B cell (primary cell): ENCODE measurements at places on chromosomes 1 and 21. TPM values are rescaled to one million over a fixed set of nuclear protein-coding genes. Genes with fewer than 3 reads are reported as not detected.

GRCh38 chr1:10078494-10078893, 45.7 kb downstream of the UBE4B start:
- H3K27ac ChIP-seq: no peak overlapping the region
- no peak overlapping the region for H3K4me3 ChIP-seq
- H3K4me1 ChIP-seq: no peaks in the 10 kb centered on the region
- H3K27me3 ChIP-seq: no peaks in the 10 kb centered on the region

Gene PIK3R3
- 0.06 and 0.19 TPM in 2 replicates for polyA plus RNA-seq

DNA sequence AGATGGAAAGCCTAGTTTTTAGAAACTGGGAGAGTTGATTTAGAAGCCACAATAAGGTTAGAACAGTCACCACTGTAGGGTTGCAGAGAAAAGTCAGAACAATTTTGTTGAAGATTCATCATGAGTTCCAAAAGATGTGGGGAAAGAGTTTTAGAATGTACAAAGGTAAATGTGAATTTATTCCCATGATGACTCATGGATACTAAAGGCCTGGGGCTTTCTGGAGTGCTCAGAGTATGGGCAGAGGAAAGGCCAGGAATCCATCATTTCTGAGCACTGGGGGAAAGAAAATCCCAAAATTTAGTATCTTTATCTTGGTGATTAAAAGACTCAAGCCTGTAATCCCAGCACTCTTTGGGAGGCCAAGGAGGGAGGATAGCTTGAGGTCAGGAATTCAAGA, 17.8 kb downstream of the YBX1 start:
- H3K36me3 ChIP-seq: peaks cover 92% of the 10 kb centered on the region
- no peaks in the 10 kb centered on the region for H3K27me3 ChIP-seq
- no peak for DNase-seq
- H3K4me1 ChIP-seq: no peaks in the 10 kb centered on the region
- no peak overlapping the region for H3K4me3 ChIP-seq

DNA sequence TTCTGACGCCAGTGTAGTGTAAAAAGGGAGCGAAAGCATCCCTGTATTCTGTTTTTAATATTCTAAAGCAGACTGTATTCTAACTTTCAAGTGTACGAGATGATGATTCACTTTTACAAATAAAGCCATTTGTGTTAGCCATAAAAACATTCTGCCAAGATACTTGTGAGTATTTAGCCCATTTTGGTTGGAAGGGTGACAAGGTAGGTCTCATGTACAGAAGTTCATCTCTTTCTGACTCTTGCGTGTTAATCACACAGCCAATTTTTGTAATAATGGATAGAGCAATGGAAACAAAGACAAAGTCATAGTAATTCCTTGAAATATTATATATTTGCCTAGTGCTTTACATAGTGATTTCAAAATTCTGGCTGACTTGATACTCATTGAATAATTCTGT, 125.3 kb upstream of the GREM2 start:
- H3K4me1 ChIP-seq: no peaks in the 10 kb centered on the region

GRCh38 chr1:230243583-230244353, 176.7 kb downstream of the GALNT2 start:
- H3K27me3 ChIP-seq: no peaks in the 10 kb centered on the region
- no peak overlapping the region for H3K27ac ChIP-seq
- no peaks in the 10 kb centered on the region for H3K4me1 ChIP-seq
- H3K4me3 ChIP-seq: no peak overlapping the region
- peaks cover 41% of the 10 kb centered on the region for H3K36me3 ChIP-seq

Gene LRRC38
- polyA plus RNA-seq: not detected in 2 replicates

DNA sequence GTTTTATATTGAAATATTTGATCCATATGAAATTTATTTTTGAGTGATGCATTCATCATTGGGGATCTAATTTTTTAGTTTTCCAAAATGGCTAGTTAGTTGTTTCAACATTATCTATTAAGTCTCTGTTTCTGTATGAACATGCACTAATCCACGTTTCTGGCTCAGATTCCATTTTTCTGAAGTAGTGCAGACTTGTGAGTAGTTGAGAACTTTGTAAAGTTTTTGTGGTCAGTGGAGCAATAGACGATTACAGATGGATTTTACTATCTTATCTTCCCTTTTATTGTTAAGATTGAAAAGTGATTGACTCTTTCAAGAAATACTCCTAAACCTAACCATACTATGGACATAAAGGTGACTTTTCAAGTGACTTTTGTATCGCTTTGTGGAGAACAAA, 16.7 kb downstream of the SOAT1 start:
- H3K27me3 ChIP-seq: no peaks in the 10 kb centered on the region
- no peak overlapping the region for H3K27ac ChIP-seq
- no peak overlapping the region for H3K4me3 ChIP-seq
- no peak for DNase-seq
- peaks cover 2% of the 10 kb centered on the region for H3K36me3 ChIP-seq

DNA sequence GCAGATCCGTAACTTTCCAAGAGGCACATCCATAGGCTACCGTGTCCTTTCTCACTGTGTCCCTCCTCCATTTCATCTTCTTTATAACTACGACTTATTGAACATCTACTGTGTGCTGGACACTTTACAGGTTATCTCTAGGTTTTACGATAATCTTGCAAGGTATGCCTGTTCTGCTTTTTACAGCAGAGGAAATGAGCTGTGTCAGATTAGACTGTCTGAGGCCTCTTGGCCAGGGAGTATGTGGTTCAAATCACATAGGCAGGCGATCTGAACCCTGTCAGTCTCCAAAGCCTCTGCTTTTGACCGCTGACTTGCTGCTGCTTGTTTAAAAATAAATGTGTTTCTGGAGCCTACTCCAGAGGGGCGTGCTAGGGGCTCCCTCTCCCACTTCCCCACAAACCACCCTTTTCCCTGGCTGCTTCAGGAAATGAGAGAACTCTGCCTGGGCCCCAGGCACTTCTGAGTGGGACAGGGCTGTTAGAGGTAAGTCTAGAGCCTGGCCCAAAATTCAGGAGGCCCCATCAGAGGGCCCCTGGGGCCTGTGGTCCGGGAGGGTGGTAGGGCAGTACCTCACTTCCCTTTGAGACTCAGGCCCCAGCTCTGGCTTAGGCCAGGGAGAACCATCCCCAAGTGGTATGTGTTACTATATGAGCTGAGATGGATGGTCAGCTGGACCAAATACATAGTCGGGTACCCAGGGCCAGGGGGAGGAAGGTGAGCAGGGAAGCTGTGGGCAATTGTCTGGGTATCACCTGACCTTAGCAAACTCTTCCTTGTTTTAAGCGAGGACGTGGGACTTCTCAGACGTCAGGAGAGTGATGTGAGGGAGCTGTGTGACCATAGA, 4.4 kb downstream of the PSEN2 start:
- no peak for DNase-seq
- H3K4me3 ChIP-seq: no peak overlapping the region
- H3K27me3 ChIP-seq: no peaks in the 10 kb centered on the region
- H3K4me1 ChIP-seq: peaks cover 16% of the 10 kb centered on the region
- peaks cover 7% of the 10 kb centered on the region for H3K36me3 ChIP-seq
- H3K27ac ChIP-seq: no peak overlapping the region

DNA sequence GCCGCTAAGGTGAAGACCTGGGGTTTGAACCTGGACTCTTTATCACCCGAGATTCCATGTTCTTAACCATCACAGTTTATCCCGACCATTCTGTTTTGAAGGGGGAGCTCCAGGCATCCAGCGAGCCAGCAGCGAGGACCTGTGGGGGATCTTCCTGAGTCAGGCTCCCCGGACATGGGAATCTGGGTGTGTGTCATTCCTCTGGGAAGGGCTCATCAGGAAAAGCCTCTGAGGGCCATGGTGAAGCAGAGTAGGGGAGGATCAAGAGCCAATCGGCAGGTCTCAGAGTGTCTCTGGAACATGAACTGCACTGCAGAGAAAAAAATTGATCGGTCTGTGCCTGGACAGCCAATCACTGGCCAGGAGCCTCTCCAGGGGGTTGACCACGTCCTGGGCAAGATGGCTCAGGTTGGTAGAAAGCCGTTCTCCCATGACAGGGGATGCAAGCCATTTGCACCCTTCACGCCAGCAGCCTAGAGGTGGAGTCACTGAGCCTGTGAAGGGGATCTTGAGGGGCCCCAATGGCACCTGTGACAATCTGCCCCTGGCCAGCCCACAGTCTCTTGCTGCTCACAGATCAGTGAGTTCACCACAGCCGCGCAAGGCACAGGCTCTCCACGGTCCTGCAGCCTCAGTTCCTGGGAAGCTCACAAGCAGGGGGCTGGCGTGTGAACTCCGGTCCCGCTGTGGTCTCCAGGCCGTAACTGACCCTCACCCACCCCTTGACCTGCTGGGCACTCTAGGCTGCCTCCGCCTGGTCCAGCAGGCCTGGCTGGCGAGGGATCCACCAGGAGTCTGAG, 20.4 kb upstream of the ACTRT2 start:
- no peak overlapping the region for H3K27ac ChIP-seq
- H3K4me1 ChIP-seq: no peaks in the 10 kb centered on the region
- no peak for DNase-seq

Gene TTC34
- polyA plus RNA-seq: 1.8 and 2.1 TPM in 2 replicates

DNA sequence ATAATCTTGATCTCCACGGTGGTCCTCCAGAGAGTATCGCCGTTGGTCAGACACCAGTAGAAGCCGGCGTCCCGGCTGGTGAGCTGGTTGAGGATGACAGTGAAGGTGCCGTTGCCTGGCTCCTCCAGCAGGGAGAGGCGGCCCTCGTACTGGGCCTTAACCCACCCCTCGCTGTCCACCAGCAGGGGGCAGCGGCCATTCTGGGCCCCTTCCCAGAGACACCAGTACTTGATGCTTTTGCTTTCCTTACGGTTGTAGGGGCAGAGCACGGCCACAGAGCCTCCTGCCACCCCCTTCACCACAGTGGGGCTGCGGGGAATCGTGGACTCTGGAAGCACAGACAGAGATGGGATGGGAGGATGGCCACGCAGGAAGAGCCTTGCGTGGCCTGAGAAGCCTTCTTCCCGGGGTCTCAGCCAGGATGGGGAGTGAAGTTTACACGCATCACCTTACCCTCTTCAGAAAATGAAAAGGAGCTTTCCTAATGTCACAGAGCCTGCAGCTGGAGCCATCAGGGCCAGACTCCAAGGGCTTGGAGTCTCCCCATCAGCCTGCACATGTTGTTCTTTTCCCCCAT, 10.7 kb downstream of the PIGR start:
- H3K4me1 ChIP-seq: peaks cover 27% of the 10 kb centered on the region
- H3K27ac ChIP-seq: no peak overlapping the region
- no peaks in the 10 kb centered on the region for H3K36me3 ChIP-seq
- peak; percentile 59 for DNase-seq
- no peaks in the 10 kb centered on the region for H3K27me3 ChIP-seq

DNA sequence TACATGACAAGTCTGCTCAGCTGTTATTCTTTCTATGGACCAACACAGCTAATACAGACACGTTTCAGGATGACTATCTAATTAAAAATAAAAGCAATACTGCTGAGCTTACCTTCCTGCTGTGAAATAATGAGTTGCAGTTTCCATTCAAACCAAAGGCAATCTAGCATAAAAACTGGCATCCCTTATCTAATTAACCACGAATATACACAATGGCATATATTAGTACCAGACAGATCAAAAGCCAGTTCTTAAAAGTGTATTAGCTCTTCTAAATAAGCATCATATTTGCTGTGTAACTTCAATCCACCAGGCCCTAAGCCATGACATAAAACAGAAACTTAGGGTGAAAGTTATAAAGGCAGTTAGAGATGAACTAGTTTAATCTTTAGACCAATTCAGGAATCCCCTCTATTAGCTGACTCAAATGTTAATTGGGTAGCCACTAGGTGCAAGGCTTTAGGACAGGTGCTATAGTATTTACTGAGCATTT, 20.6 kb downstream of the TESK2 start:
- no peak overlapping the region for H3K27ac ChIP-seq
- DNase-seq: no peak
- no peaks in the 10 kb centered on the region for H3K27me3 ChIP-seq
- H3K4me1 ChIP-seq: peaks cover 25% of the 10 kb centered on the region
- peaks cover 2% of the 10 kb centered on the region for H3K36me3 ChIP-seq
- H3K4me3 ChIP-seq: no peak overlapping the region

Gene OR2T35
- polyA plus RNA-seq: 0.10 TPM in 1 of 2 replicates, not detected in the other

Gene MROH7
- polyA plus RNA-seq: not detected in 2 replicates

DNA sequence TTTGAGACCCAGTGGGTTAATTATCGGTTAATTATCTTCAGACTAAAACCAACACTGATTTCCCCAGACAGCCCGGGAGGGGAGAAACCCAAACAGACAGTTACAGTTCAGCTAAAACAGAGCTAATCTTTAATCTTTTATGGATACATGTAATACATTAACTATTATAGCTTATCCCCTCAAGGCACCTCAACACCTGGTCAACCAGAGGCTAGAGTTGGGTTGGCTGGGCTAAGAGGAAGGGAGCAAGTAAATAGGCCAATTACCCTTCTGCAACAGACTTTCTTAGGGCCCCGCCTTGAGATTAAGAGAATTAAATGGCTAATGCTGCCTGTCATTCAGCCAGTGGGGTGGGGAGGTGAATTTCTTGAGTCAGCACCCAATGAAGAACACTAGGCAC, 6.6 kb upstream of the MED18 start:
- no peaks in the 10 kb centered on the region for H3K36me3 ChIP-seq
- no peak for DNase-seq

Gene C4BPB
- 0.34 and 0.85 TPM in 2 replicates for polyA plus RNA-seq

Gene GRIK1
- not detected in 2 replicates for polyA plus RNA-seq

Gene TEDDM1
- polyA plus RNA-seq: not detected in 2 replicates

GRCh38 chr1:229086091-229086490, 184.8 kb upstream of the RAB4A start:
- H3K27ac ChIP-seq: no peak overlapping the region
- no peak for DNase-seq
- no peak overlapping the region for H3K4me3 ChIP-seq
- no peaks in the 10 kb centered on the region for H3K4me1 ChIP-seq

Gene DLGAP3
- 2.0 and 2.3 TPM in 2 replicates for polyA plus RNA-seq

DNA sequence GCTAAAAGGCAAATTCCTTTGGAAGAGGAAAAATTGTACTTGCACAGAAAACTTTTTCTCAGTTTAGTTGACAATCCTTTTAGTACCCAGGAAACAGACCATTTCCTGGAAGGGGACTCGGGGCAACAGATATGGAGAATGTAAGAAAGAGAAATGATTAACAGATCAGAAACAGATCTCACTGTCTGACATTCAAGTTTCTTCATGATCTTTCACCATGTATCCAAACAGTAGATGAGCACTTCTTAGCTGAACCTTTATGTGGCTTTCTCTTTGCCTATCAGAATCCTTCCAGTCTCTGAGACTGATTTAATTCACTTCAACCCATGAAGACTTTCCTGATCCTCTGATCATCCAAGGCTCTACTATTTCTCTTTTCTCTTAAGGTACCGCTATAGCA, 2.7 kb downstream of the TTLL7 start:
- H3K36me3 ChIP-seq: no peaks in the 10 kb centered on the region
- H3K4me1 ChIP-seq: peaks cover 15% of the 10 kb centered on the region
- H3K4me3 ChIP-seq: no peak overlapping the region
- DNase-seq: no peak

- H3K4me3 ChIP-seq: no peak overlapping the region
- H3K36me3 ChIP-seq: no peaks in the 10 kb centered on the region
- DNase-seq: peak; percentile 64
- no peaks in the 10 kb centered on the region for H3K27me3 ChIP-seq
These were observed 33.8 kb upstream of the CSF3R start for GRCh38 chr1:36516372-36517010.
